Dermis blood vessel endothelial cell (primary cell): ENCODE measurements at places on chromosomes 1 and 21. TPM values are rescaled to one million over a fixed set of nuclear protein-coding genes. Genes with fewer than 3 reads are reported as not detected.
A peak's percentile ranks its signal among the peaks of the same experiment; 100 is the strongest.

C1orf94 gene
- not detected in 2 replicates for total RNA-seq

YBX1 gene
- total RNA-seq, result 555 and 1,168 TPM in 2 replicates

DNA sequence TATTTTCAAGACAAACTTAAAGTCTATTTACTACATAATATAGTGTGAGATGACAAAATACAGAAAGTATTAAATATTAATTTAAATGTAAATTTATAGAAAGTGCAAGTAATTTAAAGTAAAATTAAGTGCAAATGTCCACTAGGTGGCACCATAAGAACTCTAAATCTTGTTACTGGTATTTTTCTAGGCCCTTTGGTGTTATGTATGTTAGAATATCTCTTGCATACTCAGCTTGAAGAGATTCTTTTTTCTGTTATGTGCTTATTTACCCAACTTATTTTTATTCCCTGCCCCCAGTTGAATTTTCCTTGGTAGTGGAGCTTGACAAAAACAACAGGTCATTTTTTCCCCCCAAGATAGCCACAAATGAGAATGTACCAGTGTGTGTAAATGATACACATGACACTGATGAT, 71.5 kb downstream of the RPS6KC1 start:
- DNase-seq, result peak; percentile 81

- no peak for DNase-seq
Observed at GRCh38 chr1:20575541-20576336, 13.2 kb upstream of the CDA start.

- no peak for DNase-seq
Observed at GRCh38 chr1:38028105-38028591, 15.6 kb downstream of the UTP11 start.

GRCh38 chr1:162381383-162381782, at the start of gene C1orf226:
Gene C1orf226, plus strand, starts transcription at chr1:162381728. Its CDS starts 174 bp downstream, at chr1:162381902.
- DNase-seq, result no peak
